Hypothalamus (tissue), 51 donors: ENCODE measurements at places on chromosomes 5 and 9.

DNA sequence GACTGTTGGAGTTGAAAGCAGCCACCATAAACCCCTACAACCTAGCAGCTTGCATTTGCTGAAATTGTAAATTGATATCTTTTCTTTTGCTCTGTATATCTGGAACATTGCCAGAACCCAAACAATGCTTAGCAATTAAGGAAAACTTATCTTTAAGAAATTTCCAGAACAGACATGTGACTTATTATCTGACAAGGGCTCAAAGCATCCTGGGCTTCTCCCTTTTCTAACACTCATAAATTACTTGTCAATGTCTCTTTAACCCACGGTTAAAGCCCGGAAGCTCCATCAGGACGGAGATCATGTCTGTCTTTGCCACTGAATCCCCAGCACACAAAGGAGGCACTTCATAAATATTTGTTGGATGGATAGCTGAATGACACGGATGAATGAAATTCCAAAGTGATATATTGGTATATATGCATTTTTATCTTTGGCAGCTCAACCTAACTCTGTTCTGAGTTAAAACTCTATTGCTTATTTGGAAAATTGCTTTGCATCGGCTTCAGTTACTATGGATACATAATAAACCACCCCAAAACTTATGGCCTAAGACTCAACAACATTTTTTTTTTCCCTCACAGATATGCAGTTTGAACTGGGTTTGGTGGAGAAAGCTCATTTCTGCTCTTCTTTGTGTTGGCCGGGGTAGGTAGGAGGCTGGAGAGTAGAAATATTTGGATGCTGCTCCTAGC lies 103.1 kb upstream of the CLINT1 start:
- no peak for DNase-seq

DNA sequence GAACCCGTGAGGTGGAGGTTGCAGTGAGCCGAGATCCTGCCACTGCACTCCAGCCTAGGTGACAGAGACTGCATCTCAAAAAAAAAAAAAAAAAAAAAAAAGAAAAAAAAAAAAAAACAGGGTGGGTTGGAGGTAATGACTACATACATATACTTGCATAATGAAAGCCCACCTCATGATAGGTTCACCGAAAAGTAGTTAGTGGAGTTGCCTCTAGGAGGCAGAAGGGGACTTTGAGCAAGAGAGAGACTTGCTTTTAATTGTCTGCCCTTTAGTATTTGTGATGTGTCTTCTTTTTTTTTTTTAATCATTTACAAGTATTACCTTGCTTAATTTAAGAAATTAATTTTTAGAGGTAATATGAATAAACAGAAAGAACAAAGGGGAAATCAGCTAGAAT lies 99.8 kb downstream of the PPARGC1B start:
- no peak for DNase-seq

DNA sequence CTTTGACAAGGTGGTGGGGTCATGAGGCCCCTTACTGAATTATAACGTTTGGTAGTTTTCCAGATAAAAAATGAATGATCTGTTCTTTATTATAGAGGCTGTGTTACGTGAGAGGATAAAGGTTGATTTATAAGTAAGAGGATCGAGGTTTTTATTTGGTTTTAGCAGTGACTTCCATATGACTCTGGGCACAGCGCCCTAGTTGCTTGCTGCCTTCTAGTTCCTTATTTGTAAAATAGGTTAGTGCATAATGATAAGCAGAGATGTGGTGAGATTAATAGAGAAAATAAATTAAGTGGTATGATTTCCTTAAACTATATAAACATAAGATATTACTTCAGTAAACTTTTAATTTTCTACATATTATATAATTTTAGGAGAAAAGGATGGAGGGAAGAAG lies 29.8 kb downstream of the MRRF start:
- DNase-seq, result no peak

DNA sequence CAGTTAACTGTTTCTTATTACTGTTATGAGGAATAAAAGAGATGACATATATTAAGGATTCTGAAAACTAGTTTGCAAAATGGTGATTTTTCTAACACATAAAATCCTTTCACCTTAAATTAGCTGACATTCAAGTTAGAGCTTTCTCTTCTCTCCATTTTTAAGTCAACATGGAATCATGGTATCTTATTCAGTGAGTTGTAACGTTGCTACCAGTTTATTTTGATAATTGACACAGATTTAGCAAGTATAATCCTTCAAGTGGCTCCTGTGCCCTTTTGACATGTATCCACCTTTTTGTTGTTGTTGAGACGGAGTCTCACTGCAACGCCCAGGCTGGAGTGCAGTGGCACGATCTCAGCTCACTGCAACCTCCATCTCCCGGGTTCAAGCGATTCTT lies 58.5 kb downstream of the CSNK1A1 start:
- no peak for DNase-seq

DNA sequence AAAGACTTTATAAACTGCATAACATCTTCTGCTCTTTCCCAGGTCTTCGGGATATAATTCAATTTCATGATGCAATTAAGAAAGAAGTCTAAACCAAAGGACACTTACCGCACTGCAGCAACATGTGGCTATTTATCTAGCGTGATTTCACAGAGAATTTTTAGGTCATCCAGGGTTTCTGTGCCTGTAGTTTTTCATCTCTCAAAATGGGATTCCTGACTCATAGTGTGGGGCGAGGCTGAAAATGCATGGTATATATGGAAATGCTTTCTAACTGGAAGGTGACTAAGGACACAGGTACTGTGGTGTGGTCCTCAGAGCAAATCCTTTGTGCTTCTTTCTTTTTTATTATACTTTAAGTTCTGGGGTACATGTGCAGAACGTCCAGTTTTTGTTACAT lies 557.7 kb upstream of the KLF4 start:
- DNase-seq, result no peak

DNA sequence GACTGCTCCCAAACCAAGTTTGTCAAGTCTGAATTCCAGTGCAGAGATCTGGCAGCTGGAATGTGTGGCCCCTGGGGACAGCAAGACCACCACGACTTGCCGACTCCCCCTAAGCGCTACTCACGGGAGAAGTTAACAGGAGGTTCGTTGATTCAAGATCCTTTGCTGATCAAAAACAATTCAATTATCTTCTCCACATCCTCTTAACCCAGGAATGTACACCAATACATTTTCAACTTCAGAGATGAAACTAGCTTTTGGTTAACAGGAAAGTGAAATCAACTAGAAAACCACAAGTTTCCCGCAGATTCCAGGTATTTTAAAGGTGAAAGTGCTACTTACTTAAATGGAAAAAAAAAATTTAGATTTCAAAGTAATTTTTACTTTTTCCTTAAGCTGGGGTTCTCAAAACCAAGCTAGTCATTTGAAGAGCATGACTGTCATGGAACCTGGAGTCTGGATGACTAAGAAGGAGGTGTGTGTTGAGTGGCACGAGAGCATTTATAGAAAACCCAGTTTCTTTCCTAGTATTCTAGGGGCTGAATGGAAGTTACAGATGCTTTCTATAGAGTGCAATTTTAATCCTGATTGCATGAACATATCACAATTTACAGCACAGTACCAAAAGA lies 257.5 kb upstream of the PANK3 start:
- DNase-seq, result no peak

DNA sequence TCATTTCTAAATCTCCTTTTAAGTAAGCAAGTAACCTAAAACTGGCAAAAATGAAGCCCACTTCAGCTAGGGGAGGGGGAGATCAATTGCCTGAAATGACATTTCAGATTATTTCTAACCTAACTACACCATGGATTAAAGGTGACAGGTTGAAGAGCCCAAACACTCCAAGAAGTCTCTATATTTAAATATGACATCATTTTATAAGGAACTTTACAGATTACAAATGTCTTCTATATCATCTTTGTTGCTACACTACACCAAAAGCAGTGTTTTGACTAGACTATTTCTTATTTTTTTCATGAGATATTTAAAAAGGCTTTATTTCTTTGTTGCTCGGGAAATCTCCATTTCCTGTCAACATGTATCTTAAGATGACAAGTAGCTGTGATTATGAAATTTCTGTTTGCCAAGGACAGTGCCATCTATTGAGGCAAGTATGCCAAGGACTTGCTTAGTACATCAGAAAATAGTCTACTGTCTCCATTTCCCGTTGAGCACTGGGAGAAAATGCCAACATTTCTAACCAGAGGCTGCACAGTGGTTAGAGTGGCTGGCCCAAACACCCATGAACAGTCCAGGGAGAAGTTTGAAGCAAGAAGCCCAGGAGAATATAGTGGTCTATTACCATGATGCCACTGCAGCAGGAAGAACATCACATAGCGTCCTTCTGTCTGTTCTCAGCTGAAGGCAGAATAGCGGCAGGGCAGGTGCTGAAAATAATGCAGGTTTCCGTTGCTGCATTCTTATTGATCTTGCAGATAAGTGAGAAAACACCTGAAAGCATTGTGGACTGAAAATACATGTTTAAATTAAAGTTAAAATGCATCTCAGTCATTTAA lies 93.4 kb upstream of the ITGA2 start:
- DNase-seq, result no peak

GRCh38 chr5:1765141-1765879 lies 34.3 kb downstream of the MRPL36 start:
- DNase-seq, result no peak

- no peak for DNase-seq
These were observed 402.7 kb upstream of the TNC start for GRCh38 chr9:115520646-115521045.

- no peak for DNase-seq
These were observed 48.2 kb downstream of the ADAMTS12 start for GRCh38 chr5:33843579-33843978.

DNA sequence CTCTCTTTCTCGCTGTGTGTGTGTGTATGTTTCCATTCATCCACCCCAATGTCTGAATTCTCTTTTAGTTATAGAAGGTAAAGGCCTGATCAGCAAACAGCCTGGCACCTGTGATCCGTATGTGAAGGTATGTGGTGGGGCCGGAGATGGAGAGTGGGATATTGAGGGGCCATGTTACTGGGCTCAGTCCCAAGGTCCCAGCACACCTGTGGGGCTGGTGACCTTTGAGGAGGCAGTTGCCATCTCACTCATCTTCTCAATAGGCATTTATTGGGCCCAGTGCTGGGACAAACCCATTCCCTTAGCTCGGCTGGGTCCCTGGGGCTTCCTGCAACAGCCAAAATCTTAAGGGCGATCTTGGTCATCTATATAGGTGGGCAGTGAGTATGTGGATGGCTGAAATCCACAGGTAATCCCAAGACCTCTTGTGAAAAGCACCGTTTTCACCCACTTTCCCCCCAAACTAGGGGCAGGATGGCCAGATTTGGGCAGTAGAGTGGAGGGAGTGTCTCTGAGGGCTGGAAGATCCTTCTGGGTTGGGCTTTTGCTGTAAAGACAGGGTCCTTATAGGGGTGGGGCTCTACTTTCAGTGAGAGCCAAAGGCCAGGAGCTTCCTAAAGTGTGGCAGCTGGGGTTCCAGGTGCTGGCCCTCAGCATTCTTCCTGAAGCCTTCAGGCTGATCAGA lies 19.6 kb downstream of the RGS3 start:
- no peak for DNase-seq

DNA sequence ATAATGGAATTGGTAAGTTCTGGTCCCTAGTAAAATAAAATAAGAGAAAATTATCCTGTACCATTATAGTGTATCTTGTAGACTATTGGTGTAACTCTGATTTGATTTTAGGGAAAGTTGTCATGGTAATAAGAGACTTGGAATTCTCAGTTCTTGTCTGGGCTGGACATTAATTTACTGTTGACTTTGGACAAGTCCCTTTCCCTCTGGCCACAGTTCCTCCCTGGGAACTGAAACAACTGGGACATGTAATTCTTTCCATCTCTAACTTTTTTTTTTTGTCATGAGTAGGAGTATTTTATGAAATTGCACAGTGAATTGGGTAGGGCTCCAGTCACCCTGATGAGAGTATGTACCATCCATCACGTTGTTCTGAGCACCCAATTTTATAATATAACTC lies 15.0 kb downstream of the GLRA1 start:
- DNase-seq, result no peak

GRCh38 chr5:61732796-61733195 lies 400.7 kb downstream of the ZSWIM6 start:
- DNase-seq, result no peak

DNA sequence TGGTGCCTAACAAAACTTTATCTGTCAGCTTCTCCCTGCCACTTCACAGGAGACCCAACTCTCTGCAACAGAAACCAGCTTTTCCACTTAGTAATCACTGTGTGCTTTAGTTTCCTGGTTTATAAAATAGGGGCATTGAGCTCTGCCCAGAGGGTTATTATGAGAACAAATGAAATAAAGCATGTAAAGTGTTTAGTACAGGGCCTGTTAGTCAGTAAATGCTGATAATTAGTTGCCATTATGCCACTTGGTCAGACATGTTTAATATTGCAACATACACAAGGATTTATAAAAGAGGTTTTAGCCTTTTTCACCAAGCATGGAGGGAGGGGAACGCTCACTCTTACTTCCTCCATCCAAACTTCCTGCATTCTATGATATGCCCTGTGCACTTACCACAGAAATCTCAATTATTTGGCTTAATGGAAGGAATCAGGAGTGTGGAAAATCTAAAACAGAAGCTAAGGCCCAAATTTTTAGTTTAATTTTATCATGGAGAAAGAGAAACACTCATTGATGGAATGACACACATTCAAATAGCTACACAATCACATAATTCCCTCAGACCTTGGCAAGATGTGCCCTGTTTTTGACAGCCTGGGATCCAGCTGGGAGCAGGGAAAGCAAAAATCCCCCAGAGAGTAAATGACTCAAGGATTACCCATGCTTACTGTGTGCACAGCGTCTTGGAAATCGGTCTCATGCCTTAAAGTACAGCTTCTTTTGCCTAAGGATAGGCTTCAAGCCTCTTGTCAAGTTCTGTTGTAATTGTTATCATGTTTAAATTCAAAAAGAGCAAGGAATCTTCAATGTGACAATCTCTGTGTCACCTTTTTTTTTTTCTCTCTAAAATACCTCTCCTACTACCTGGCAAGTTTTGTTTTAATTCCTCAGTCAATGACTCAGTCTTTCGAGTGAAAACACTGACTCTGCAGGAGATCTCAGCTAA lies 34.0 kb downstream of the ZNF474 start:
- no peak for DNase-seq

DNA sequence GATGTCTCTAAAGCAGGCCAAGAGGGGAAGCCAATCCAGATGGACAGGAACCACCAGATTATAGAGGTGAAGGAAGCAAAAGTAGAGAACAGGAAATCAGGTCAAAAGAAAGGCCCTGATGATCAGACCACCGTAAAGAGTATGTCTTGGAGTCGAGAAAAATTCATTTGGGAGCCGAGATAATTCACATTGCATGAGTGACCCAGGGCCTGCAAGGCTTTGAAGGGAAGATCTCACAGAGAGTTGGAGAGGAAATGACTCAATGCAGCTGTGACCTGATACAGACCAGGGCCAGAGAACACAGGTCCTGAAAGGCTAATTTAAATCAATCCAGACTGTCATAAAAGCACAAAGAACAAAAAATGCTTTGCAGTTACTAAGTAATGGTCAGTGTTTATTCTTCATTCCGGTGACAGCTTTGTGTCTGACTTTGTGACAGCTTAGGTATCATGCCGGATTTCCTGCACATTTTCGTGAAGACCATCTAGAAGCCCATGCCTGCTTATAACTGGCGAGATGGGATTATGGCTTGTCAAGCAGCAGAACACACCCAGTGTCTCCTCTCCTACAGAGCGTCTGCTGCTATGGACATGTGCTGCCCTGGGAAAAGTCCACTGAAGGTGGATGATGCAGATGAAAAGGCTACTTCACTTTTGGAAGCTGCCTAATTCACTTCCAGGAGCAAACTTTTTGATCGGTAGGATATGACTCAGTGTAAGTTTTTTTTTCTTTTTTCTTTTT lies 5.8 kb upstream of the ACTBL2 start:
- DNase-seq, result no peak
